ENCODE measurements at places on chromosomes 7 and 10.

DNA sequence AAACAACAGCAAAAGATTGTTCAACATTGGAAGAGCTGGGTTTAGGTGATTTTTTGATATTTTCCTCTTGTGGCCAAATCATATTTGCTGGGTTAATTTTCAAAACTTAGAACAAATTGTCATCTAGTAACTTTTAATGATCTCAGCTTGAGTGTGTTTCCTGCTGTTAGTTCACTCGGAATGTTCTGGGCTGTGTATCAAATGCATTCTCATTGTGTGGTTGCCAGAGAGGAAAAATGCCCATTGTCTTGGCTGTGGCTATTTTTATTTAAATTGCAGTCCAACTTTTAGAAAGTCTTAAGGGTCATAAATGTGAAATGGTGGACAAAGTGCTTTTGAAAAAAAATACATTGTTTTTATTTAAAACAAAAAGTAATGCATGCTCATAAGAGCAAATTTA, 542.0 kb downstream of the TNS3 start:
- no peak for DNase-seq

- DNase-seq = no peak
Observed at GRCh38 chr10:117946525-117947070, 100.1 kb downstream of the RAB11FIP2 start.

GRCh38 chr7:80218723-80219122, 84.1 kb downstream of the GNAI1 start:
- DNase-seq = no peak

DNA sequence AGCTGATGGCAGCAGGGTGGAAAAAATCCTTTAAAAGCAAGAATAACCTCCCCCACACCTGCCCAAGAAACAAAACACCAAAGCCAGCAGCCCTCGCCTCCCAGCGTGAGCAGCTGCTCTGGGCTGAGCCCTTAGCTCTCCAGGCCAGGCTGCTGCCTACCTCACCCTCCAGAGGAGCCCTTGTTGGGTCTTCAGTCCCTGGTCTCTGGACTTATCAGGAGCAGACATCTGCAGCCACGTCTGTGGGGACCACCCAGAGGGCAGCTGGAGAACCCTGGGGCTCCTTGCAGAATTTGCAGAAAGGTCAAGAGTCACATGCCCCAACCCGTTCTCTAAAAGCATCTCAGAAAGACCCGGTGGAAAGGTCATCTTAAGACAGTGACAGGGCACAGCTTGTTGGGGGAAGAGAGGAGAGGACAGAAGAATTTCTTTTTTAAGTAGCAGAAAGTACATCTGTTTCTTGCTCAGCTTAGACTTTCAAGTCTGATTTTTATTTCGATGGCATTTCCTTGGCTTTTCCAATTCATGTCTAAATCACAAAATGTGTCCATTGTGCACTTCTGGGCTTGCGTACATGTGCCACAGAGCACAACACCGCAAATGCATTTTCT, 425.7 kb upstream of the NFE2L3 start:
- DNase-seq = no peak

DNA sequence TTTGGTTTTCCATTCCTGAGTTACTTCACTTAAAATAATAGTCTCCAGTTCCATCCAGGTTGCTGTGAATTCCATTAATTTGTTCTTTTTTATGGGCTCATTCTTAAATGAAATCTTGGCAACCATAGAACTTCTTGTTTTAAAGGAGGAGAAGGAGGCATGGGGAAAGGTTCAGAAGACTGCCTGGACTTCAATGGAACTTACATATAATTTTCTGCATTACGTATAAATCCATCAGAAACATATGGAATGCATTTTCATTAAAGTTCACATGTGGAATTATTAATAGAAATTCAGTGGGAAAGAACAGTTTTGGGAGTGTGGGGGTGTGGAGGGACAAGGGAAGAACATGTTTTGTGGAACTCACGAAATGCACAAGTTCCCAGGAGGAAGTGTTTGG, 176.6 kb upstream of the PRKCQ start:
- no peak for DNase-seq

DNA sequence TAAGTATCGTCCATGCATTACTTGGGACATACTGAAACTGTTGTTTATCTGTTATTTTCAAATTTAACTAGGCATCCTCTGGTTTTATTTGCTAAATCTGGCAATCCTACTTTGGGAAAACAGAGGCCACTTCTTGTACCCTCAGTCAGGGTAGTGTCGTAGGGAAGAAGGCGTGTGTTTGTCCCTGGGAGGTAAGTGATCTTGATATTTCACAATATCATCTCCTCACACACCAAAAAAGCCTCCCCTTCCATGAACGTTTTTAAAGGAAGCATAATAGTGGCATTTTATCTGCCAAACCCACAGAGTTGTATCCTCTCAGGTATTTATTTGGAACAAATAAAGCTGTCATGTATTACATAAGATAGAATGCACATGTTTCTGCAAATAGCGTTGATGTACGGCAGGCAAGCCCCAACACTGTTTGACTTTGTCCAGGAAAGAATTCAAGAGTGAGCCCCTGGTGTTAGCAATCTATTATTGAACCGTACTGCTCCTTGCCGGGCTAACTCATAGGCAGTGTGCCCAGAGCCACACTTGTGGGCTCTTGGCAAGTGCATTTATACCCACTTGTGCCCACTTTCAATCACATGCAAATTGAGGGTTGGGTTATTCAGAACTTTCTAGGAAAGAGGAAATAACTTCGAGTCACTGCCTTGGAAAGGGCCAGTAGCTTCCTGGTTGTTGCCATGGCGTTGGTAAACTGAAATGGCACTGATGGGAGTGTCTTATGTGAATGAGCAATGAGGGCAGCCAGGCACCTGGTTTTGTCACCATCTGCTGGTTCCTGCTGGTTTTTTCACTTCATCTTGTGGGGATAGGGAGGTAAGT, 266.0 kb downstream of the USP6NL start:
- no peak for DNase-seq
